ENCODE measurements at places on chromosomes 13 and 19.

DNA sequence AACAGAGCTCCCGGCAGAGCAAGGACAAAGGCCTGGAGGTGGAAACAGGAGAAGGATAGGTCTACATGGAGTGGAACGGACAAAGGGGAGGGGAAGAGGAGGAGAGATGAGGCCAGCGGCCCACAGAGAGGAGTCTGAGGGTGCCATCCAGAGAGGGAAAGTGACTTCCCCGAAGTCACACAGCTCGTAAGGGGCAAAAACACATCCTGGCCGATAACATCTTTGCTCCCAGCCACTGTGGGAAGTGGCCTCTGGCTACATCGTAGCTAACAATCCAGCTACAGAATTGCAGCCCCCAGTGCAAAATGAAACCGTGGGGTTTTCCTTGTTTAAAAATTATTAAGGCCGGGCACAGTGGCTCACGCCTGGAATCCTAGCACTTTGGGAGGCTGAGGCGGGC is 11.5 kb downstream of the PTPRS start:
- DNase-seq = no peak

GRCh38 chr19:50928831-50929230 is 17.6 kb upstream of the KLK4 start:
- no peak for DNase-seq

DNA sequence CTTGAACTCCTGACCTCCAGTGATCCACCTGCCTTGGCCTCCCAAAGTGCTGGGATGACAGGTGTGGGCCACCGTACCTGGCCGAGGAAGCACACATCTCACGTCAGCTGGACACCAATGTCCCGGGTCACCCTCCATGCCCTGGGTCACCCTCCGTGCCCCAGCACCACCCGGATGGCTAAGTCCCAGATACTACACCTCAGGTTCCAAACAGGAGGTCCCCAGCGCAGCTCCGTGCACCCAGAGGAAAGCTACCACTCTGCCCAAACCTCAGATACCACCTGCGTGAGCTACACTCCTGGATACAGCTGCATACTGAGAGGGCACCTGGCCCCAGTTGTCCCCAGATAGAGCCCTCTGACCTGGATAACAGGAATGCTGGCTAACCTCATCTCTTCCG is 14.0 kb downstream of the LRRC4B start:
- no peak for DNase-seq

- no peak for DNase-seq
Measured at GRCh38 chr19:13298565-13299481, 148.6 kb downstream of the IER2 start.

DNA sequence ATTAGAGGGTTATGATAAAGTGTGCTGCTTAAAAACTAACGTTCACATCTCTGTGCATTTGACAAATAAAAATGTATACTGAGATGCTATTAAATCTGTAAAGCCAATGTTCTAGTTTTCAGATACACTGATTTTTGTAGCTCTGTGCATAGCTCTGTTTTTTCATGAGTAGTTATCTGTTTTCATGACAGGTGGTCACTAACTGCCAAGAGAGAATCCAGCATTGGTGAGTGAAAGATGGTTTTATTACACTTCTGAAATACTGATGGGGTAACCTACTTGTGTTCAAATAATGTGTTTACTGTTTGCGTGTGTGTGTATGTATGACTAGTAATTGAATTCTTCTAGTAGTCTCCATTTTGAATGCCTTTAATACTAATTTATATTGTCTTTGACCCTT is 29.0 kb downstream of the URI1 start:
- DNase-seq = no peak

DNA sequence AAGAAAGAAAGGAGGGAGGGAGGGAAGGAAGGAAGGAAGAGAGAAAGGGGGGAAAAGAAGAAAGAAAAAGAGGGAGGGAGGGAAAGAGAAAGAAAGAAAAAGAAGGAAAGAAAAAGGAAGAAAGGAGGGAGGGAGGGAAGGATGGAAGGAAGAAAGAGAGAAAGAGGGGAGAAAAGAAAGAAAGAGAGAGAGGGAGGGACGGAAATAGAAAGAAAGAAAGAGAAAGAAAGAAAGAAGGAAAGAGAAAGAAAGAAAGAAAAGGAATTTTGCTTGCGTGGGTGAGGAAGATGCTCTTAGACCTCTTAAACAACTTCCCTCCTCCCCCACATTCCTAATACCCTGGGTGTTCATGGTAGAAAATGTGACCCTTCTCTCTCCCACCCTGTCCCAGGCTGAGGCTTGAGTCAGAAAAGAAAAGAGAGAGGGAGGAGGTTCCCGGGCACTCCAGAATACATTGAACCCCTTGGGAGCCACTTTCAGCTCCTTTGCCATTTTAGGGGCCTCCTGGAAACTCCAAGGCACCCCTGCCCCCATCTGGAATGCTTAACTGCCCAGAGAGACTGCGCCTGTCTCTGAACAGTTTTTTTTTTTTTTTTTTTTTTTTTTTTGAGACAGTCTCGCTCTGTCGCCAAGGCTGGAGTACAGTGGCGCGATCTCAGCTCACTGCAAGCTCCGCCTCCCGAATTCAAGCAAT is 9.2 kb upstream of the KANK3 start:
- no peak for DNase-seq

DNA sequence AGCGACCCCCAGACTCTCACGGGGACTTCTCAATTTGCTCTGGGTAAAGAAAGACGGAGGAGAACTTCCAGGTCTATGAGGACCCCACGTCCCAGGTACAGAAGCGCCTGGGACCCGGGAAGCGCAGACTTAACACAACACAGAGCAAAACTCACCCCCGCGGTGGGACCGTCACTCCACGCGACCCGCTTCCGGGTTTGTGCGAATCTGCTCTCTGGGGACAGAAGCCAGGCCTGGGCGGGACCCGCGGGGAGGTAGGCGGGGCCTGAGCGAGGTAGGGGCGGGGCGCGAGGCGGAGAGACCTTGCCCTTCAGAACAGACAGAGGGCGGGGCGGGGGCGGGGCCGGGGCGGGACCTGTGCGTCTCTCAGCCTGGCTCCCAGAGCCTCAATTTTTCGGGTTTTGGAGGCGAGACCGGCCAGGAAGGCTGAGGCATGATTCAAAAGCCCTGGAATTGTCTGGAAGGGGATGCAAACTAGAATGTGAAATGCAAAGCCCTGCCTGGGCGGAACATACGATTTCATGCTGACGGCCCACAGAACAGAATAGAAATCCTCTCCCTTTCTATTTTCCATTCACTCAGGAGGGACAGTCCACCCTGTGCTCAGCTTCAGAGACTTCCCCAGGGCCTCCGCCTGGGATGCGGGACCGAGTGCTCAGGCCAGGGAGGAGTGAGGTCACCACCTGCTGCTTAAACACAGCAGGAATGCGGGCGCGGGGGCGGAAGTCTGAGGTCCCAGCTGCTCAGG is 19.3 kb upstream of the ZNF888 start:
- DNase-seq = peak; percentile 94

- no peak for DNase-seq
Measured at GRCh38 chr13:94765814-94766213, 53.5 kb upstream of the SOX21 start.

DNA sequence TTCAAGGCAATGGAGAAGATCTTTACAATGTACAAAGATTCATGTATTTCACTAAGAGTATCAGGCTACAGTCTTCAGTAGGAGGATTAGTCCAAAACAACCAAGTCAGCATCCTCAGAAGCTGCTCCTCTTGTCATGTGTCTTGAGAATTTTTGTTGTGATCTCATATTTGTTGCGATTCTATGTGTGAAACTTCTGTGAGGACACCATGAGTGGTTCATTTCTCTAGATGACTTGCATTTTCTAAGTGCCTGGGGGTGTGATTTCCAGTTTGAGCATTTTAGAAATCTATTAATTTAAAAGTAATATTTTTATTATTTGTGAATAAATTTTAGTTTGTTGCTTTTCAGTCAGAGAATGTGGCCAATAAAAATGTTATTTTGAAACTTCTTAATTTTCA is 94.5 kb downstream of the RAP2A start:
- DNase-seq = no peak

DNA sequence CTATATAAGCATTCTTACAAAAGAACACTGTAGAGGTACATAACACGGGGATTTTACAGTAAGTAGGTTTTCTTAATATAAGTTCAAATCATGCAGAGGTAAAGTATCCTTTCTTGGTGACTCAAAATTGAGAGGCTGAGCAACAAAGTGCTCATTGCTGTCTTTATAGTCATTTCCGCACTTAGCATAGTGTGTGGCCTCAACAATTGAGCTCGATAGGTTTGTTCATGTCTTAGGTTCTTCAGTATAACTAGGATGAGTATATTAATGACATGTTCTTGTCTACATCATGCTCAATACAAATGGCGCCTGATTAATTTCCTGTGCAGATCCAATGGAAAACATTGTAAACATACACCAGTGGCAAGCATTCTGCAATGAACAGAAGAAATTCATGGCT is 1.4 kb downstream of the WDFY2 start:
- no peak for DNase-seq

DNA sequence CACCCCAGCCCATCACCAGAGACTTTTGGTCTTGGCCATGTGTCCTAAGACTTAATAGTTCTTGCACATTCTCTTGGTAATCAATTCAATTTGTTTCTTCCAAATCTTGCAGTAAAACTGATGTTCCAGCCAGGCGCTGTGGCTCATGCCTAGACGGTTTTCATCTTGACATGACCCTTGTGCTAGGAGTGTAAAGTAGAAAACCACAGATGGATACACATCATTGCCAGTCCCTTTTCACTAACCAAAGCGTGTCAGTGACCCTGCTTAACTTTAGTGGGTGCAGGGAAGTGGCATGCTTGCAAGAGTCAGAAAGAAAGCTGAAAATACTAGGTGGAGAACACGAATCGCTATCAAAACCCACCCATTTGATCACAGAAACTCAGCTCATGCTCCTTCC is 18.0 kb upstream of the CD70 start:
- DNase-seq = no peak

- peak; percentile 44 for DNase-seq
Measured at GRCh38 chr19:6459262-6460098, at the start of gene SLC25A23. Gene SLC25A23, minus strand, starts transcription at chr19:6459792. Its CDS starts 164 bp downstream, at chr19:6459628.

- no peak for DNase-seq
Measured at GRCh38 chr19:23917856-23918255, 3.2 kb downstream of the ZNF726 start.

- no peak for DNase-seq
Measured at GRCh38 chr13:106565127-106565775, 2.7 kb downstream of the ARGLU1 start.

GRCh38 chr19:41031916-41032315 is 40.8 kb downstream of the CYP2B6 start:
- no peak for DNase-seq

- DNase-seq = peak; percentile 69
Measured at GRCh38 chr19:46487802-46488445, 7.7 kb downstream of the PNMA8B start.

DNA sequence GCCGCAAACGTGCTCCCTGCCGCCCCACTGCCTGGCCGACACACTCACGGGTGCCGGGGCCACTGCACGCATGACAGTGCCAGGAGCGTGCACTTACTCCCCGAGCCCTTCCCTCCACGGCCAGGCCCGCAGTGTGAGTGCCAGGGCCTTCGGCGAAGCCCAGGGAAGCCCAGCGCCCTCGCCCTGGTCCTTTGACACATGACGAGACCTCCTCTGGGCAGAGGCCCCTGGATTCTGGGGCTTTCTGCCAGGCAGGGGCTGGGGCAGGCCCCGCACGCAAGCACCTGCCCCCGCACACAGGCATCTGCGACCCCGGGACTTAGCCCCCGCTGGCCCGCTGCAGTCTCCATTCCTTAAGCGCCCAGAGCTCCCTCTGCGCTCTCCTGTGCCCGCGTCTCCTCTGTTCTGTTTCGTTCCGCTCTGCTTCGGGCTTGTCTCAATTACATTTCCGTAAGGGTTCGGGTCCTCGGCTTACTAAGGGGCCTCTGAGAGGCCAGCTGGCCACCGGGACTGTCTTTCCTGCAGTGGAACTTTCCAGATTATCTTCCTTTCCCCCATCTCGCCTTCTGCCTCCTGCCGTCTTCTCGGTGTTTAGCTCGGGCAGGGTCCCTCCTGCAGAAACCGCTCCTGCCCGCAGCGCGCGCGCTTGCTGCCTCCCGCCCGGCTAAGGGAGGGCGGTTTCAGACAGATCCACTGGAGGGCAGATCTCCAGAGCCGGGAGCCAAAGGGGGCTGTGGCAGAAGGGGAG is 98.8 kb downstream of the ING1 start:
- no peak for DNase-seq

DNA sequence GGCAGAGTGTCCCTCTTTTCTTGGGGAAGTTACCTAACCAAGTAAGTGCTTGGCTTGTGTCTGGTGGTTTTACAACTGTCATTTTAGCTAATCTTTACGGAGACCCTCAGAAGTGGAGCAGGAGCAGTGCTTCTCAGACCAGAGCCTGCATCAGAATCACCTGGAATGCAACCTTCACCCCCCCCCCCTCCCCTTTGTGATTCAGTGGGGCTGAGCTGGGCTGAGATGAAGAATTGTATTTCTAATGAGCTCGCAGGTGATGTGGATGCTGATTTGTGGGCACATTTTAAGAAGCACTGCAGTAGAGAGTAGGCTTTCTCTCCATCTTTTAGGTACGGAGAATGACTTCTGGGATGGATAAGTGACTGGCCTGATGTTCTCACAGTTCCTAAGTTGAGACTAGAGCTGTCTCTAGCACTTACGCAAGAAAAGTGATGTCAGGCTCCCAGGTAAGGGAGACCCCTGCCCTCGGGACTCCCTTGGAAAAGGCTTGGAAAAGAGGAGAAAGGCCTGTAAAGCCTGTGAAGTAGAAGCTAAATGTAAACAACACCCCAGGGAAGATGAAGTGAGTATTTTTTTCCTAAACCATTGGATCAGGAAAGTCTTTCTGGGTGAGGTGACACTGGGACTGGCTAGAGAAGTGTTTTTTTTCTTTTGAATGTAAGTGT is 23.3 kb upstream of the RNF113B start:
- no peak for DNase-seq

GRCh38 chr19:13057744-13058143 is 44.9 kb downstream of the LYL1 start:
- DNase-seq = no peak

DNA sequence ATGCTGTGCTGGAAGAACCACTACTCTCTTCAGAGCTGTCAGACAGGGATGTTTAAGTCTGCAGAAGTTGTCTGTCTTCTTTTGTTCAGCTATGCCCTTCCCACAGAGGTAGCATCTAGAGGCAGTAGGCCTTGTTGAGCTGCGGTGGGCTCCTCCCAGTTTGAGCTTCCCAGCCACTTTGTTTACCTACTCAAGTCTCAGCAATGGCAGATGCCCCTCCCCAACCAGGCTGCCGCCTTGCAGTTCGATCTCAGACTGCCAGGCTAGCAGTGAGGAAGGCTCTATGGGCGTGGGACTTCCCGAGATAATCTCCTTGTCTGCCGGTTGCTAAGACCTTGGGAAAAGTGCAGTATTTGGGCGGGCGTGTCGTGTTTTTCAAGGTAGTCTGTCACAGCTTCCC is 42.1 kb upstream of the UQCRFS1 start:
- no peak for DNase-seq

DNA sequence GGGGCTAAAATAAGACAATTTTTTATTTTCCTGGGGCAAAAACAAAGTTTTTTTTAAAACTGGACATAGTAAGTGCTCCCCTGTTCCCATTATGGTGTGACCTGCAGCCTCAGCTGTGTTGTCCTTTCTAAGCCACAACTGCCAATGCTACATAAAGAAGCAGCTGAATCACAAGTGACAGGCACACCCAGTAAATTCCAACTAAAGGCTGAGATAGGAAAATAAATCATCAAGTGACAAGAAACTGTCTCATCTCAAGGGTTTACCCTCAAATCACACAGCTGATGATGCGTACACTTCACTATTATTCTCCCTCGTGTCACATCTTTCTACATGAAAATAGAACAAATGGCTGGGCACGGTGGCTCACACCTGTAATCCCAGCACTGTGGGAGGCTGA is 28.7 kb downstream of the STK24 start:
- DNase-seq = no peak
